ENCODE measurements at places on chromosomes 11 and 22. TPM values are rescaled to one million over a fixed set of nuclear protein-coding genes. Genes with fewer than 3 reads are reported as not detected.

Gene SHISA8
- 0.20 TPM for total RNA-seq

Gene CASP12
- not detected for total RNA-seq

Gene ALX4
- total RNA-seq: 1.9 TPM

Gene TEX54
- total RNA-seq: not detected

Gene UBQLN3
- not detected for total RNA-seq

Gene TMEM41B
- total RNA-seq: 18.4 TPM

Gene PKDREJ
- total RNA-seq: not detected

Gene FXYD2
- 16.3 TPM for total RNA-seq

Gene KCNJ1
- total RNA-seq: not detected

Gene NXPE1
- total RNA-seq: not detected

Gene DGAT2
- 2.1 TPM for total RNA-seq

Measured in A549 treated with Hydrocortisone at 1 μM for 4 hours (cell line).